ENCODE measurements at places on chromosomes 5 and 9. TPM values are rescaled to one million over a fixed set of nuclear protein-coding genes. Genes with fewer than 3 reads are reported as not detected.

DNA sequence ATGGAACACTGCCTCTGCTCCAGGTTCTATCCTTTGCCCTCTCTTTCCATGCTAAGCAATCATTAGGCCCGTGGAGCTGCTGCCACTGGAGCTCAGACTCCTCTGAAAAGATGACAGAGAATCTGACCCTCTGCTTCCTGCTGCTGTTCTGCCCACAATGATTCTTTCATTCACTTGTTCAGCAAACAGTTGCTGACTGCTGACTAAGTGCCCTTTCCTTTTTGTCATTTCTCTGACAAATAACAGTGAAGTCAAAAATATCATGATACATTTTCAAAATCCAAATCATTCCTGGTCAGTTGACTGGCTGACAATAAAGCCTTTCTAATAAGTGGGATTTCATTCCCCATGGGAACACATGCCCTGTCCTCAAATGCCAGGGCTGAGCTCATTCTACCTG lies 110.1 kb downstream of the SIL1 start:
- no peak for DNase-seq

The MEIKIN gene
- total RNA-seq = not detected

The FBXL7 gene
- 8.6 TPM for total RNA-seq

GRCh38 chr5:89954916-89955315 lies 454.6 kb downstream of the CETN3 start:
- peak; percentile 8 for DNase-seq

DNA sequence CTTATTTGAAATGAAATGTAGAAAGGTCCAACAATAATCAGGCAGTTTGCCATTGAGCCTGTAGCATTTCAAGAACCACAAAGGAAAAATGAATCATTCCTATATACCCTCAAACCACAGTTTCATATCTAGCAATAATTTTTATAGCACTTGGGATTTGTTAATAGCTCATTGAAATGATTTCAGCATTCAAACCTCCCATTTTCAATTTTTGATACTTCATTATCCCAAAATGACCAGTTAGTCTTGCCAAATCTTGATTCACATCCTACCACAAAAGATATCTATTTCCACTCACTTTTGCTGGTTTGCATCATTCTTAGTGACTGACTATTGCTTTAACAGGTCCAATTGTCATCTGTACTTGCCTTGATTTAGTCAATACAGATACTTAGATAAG lies 790.1 kb downstream of the TLE1 start:
- DNase-seq = no peak

GRCh38 chr9:117278020-117278419 lies 136.8 kb downstream of the ASTN2 start:
- DNase-seq = no peak

GRCh38 chr9:87663556-87663955 lies 62.4 kb upstream of the CTSL start:
- DNase-seq = no peak

The COL5A1 gene
- total RNA-seq = 349 TPM
